Activated CD4-positive, alpha-beta memory T cell treated with anti-CD3 and anti-CD28 coated beads for 36 hours (primary cell): ENCODE measurements at places on chromosomes 16 and 17.

DNA sequence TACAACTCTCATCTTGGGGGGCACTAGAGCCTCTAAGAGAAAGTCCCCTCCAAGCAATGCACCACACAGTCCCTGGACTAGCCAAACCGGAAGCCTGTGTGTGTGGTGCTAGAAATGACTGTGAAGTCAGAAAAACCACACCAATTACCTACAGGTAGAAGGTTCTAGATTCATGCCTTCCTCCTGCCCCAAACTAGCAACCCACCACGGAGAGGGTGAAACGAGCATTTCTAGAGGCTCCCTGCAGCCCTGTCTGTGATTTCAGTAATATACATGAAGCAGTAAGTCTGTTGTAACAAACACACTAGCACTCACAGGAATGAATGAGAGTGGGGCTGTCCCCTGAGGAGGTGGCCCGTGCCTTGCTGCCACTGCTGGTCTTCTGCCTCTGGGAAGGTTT lies 13.6 kb downstream of the ZFHX3 start:
- no peaks in the 10 kb centered on the region for H3K36me3 ChIP-seq
- no peak overlapping the region for H3K27ac ChIP-seq
- no peak overlapping the region for H3K4me3 ChIP-seq
- DNase-seq: no peak
- peaks cover 20% of the 10 kb centered on the region for H3K27me3 ChIP-seq

DNA sequence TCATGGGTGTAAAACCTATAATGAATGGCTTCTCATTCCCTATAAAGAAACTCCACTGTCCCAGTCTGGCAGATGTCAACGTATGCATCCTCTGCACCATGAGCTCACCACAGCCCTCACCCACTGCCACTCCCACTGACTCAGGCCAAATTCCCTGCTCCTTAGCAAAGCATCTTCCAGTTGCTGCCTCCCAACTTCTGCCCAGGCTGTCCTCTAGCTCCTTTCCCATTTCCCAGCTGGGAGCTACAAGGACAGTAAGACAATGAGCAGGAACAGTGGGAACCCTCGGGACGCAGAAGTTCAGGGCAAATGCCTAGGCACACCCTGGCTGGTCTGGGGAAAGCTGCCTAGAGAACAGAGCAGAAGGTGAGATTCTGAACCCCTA lies 9.1 kb upstream of the THAP11 start:
- H3K27ac ChIP-seq: no peak overlapping the region
- H3K36me3 ChIP-seq: peaks cover 5% of the 10 kb centered on the region
- DNase-seq: no peak
- peak overlapping the region; percentile 89 for H3K4me3 ChIP-seq

GRCh38 chr16:51418258-51418657 lies 267.2 kb upstream of the SALL1 start:
- H3K4me3 ChIP-seq: no peak overlapping the region
- H3K4me1 ChIP-seq: no peaks in the 10 kb centered on the region
- H3K27ac ChIP-seq: no peak overlapping the region
- DNase-seq: no peak

- H3K4me3 ChIP-seq: no peak overlapping the region
- no peak overlapping the region for H3K27ac ChIP-seq
- DNase-seq: no peak
- H3K27me3 ChIP-seq: no peaks in the 10 kb centered on the region
- peaks cover 6% of the 10 kb centered on the region for H3K36me3 ChIP-seq
- peaks cover 5% of the 10 kb centered on the region for H3K4me1 ChIP-seq
Observed at GRCh38 chr16:29124828-29125227, 140.0 kb downstream of the LAT start.

DNA sequence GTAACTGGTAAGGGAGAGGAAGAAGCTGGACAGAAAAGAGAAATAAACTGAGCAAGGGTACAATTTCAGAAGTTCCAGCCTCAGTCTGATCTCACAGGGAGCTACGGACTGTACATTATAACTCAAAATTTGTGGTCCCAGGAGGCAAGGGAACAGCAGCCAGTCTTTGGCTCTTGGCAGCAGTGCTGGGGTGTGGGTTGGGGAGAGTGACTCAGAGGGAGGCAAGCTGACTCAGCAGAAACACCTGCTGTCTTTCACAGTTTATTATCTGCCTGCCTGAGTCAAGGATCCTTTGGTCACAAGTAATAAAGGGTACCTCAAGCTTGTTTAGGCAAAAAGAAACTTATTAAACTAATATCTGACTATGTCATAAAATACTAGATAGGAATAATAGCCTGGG lies 73.5 kb upstream of the KIF2B start:
- no peaks in the 10 kb centered on the region for H3K36me3 ChIP-seq
- no peak overlapping the region for H3K27ac ChIP-seq
- H3K4me1 ChIP-seq: no peaks in the 10 kb centered on the region
- no peak for DNase-seq
- no peak overlapping the region for H3K4me3 ChIP-seq
- H3K27me3 ChIP-seq: no peaks in the 10 kb centered on the region

DNA sequence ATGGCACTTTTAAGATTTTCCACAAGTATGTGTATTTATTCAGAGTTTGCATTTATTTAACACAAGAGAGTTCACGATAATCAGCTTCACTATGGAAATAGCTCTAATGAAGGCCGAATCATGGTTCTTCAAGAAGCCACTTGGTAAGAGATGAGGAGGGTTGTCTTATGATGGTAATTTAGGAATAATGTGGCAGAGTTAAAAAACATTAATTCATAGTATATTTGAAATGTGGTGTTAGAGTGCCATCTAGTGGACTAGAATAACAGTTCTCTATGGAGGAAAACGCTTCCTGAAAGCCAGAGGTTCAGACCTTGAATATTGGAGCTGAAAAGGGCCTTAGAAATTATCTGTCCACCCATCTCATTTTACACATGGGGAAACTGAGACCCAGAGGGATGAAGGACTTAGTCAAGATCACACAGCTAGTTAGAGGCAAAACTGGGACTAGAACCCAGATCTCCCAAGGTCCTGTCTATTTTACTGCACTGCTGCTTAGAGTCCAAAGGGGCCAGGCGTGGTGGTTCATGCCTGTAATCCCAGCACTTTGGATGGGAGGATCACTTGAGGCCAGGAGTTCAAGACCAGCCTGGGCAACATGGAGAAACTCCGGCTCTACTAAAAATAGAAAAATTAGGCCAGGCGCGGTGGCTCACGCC lies 33.8 kb upstream of the KPNB1 start:
- H3K27me3 ChIP-seq: no peaks in the 10 kb centered on the region
- H3K27ac ChIP-seq: no peak overlapping the region
- peaks cover 30% of the 10 kb centered on the region for H3K36me3 ChIP-seq

DNA sequence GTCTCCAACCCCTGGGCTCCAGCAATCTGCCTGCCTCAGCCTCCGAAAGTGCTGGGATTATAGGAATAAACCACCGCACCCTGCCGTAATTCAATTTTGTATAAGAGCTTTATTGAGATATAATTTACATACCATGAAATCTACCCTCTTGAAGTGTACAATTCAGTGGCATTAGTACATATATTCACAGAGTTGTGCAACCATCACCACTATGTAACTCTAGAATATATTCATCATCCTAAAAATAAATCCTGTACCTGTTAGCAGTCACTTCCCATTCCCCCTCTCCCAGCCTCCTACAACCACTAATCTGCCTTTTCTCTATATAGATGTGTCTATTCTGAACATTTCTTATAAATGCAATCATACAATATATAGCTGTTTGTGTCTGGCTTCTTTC lies 26.1 kb downstream of the TOM1L2 start:
- peaks cover 22% of the 10 kb centered on the region for H3K4me1 ChIP-seq
- no peak overlapping the region for H3K27ac ChIP-seq
- H3K36me3 ChIP-seq: peaks cover 1% of the 10 kb centered on the region
- H3K4me3 ChIP-seq: no peak overlapping the region
- no peak for DNase-seq

- H3K36me3 ChIP-seq: peaks cover 42% of the 10 kb centered on the region
- no peak for DNase-seq
- no peak overlapping the region for H3K4me3 ChIP-seq
- no peak overlapping the region for H3K27ac ChIP-seq
- H3K27me3 ChIP-seq: no peaks in the 10 kb centered on the region
Observed at GRCh38 chr16:4882000-4882632, 34.8 kb downstream of the UBN1 start.

GRCh38 chr17:75937652-75938051 lies 3.2 kb downstream of the FBF1 start:
- H3K4me3 ChIP-seq: no peak overlapping the region
- no peaks in the 10 kb centered on the region for H3K27me3 ChIP-seq
- DNase-seq: no peak
- H3K4me1 ChIP-seq: peaks cover 14% of the 10 kb centered on the region
- H3K36me3 ChIP-seq: no peaks in the 10 kb centered on the region
- H3K27ac ChIP-seq: no peak overlapping the region

DNA sequence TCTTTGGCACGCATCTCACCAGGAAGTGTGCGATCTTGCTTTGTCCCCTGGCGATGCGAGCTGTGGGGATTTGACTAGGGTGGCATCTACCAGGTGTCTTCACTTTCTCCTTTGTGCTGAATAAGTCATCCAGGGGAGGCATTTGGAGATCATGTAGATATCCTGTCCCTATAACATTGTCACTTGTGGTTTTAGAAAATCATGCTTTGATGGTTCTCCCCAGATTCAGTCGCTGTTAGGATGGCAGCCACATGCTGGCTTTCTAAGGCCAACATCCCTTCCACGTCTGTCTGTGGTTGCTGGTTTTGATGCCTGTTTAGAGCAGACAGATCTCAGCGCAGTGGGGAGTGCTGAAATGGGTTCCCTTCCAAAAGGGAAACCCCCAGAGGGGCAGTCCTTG lies 2.5 kb downstream of the ADAD2 start:
- no peaks in the 10 kb centered on the region for H3K36me3 ChIP-seq
- peak; percentile 36 for DNase-seq
- H3K4me3 ChIP-seq: no peak overlapping the region
- no peaks in the 10 kb centered on the region for H3K27me3 ChIP-seq
- no peak overlapping the region for H3K27ac ChIP-seq

- DNase-seq: peak; percentile 82
- peaks cover 12% of the 10 kb centered on the region for H3K36me3 ChIP-seq
- peaks cover 67% of the 10 kb centered on the region for H3K4me1 ChIP-seq
- H3K27ac ChIP-seq: peak overlapping the region; percentile 90
- H3K4me3 ChIP-seq: peak overlapping the region; percentile 43
Observed at GRCh38 chr16:50683689-50684374, 2.7 kb upstream of the SNX20 start.

DNA sequence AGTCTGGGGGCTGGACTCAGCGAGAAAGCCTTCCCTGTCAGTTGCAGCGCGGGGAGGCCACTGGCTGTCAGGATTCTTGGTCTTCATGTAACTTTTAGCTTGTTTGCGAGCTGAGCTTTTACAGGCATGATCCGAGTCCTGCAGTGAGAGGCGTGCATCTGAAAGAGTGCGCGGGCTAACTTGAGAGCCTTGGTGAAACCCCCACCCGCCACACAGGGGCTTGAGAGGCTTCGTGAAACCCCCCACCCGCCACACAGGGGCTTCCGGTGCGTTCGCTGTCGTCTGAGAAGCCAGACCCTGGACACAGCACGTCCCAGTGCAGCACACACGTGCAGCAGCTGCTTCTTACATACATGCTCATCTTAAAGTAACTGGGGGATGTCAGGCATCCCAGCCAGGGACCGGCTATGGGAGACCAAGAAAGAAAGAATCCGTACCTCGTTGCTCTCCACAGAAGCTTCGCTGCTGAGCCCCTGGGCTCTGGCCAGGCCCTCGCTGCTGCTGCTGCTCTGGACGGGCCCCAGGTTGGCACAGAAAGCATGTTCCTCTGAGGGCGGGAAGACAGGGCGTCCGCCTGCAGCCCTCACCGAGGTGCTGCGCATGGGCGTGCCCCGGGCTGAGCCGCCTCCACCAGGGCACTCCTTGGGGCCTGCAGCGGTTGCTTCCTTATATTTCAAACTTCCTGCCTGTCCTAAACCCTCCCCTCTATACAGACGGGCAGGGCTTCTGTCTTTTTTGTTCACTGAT lies 7.8 kb downstream of the NUDT16L1 start:
- no peak overlapping the region for H3K27ac ChIP-seq
- DNase-seq: no peak
- no peaks in the 10 kb centered on the region for H3K27me3 ChIP-seq

GRCh38 chr16:29848420-29849297 lies 14.4 kb downstream of the CDIPT start:
- no peak overlapping the region for H3K27ac ChIP-seq
- DNase-seq: peak; percentile 88
- no peak overlapping the region for H3K4me3 ChIP-seq

GRCh38 chr17:65170839-65171238 lies 33.7 kb downstream of the RGS9 start:
- no peak overlapping the region for H3K27ac ChIP-seq
- no peaks in the 10 kb centered on the region for H3K36me3 ChIP-seq
- H3K27me3 ChIP-seq: no peaks in the 10 kb centered on the region
- H3K4me1 ChIP-seq: peaks cover 13% of the 10 kb centered on the region
- no peak for DNase-seq

GRCh38 chr17:77476498-77476897 lies 335.7 kb downstream of the SEC14L1 start:
- H3K27me3 ChIP-seq: no peaks in the 10 kb centered on the region
- H3K4me3 ChIP-seq: no peak overlapping the region
- H3K27ac ChIP-seq: no peak overlapping the region
- peaks cover 27% of the 10 kb centered on the region for H3K36me3 ChIP-seq
- H3K4me1 ChIP-seq: peaks cover 82% of the 10 kb centered on the region

DNA sequence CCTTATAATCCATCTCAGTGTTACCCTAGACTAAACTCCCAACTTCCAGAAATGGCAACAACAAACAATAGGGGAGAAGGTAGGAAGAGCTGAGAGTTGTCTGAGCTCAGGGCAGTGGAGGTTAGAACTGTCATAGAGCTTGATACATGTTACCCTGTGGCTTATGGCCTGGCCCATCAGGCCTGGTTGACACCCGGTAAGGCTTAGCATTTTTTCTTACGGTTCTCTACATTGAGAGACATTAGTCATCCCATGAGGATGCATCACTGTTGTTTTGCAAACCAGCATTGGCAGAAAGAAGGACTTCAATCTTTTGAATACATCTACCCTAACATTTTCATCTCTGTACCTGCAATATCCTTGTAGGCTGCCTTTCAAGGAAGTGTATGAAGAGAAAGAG lies 226.6 kb downstream of the PHKB start:
- H3K4me3 ChIP-seq: no peak overlapping the region
- H3K4me1 ChIP-seq: no peaks in the 10 kb centered on the region
- H3K27me3 ChIP-seq: no peaks in the 10 kb centered on the region
- H3K27ac ChIP-seq: no peak overlapping the region
- DNase-seq: no peak

DNA sequence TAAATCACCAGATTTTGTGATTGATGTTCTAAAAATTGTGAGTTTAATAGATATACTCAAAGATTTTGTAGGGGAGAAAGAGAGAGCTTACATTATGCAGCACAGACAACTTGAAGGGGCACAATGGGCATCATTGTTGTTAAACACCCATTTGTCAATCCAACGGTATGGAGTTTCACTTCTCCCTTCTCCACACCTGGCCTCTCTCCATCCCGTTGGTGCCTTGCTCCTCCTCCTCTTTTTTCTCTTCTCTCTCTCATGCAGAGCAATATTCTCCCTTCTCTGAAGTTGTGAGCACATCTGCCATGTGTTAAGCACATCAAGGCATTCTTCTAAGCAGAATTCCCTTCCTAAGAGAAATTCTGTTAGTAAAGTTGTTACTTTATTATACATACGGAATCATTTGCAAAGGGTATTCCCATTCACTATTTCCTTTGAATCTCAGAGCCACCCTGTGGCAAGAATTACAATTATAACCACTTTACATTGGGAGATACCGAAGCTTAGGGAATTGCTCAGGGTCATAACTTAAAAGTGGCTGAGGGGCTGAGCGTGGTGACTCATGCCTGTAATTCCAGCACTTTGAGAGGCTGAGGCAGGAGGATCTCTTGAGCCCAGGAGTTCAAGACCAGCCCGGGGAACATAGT lies 40.5 kb upstream of the SKAP1 start:
- no peak overlapping the region for H3K4me3 ChIP-seq
- H3K36me3 ChIP-seq: no peaks in the 10 kb centered on the region
- H3K27me3 ChIP-seq: peaks cover 3% of the 10 kb centered on the region
- no peak for DNase-seq
- no peaks in the 10 kb centered on the region for H3K4me1 ChIP-seq
